Hematopoietic multipotent progenitor cell treated with erythropoietin and hydrocortisone succinate and interleukin-3 and kit ligand, for 4 days (in vitro differentiated cells): ENCODE measurements at places on chromosomes 12 and 14.

GRCh38 chr14:102774391-102775153 lies 2.7 kb upstream of the TRAF3 start:
- DNase-seq, result peak; percentile 88

DNA sequence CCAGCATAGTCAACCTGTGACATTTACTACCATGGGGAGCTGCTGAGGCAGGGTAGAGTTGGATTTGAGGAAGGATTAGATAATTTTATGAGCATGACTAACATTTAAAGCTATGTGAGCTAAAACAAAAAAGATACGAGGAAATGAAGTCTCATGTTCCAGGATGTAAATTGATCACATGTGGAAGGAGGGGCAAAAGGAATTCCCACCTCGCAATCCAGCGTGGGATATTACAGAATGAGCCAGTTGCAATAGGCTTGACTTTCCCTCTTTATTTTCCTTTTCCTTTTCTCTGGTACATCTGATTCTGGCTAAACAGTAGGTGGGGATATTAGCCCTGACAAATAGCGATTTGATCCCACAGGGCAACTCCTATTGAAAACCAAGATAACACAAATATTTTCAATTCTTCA lies 214.9 kb upstream of the HMGA2 start:
- no peak for DNase-seq

- peak; percentile 44 for DNase-seq
Measured at GRCh38 chr12:99810718-99811593, 163.4 kb downstream of the GARIN6 start.

DNA sequence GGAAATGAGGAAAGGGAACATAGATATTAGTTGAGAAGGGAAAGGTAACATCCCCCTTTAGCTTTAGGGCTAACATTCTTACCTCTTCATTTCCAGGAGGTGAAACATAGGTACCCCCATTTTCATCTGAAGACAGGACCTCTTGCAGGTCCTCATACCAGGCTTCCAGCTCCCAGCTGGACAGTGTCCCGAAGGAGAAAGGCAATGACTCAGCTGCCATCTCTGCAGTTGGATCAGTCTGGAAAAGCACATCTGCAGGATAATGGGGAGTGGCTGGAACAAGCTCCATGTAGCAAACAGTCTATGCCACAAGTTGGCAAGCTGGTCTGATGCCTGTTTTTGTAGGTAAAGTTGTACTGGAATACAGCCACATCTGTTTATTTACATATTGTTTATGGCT lies 3.1 kb downstream of the DDIT3 start:
- DNase-seq, result no peak

DNA sequence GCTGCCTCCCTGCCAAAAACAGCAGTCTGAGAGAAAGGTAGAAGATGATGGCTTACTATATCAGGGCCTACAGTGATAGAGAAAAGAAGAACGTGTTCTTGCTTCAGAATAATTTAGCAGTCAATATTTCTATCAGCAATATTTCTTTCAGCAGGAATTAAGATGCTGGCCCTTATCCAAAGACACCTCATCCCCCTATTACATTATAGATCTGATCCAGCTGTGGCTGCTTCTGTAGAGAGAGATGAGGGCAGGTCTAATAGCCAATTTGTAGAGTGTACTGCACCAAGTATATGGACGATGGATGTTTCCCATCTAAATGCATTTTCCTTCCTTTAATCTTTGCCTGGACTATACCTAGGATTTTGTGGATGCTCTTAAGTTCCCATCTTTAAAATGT lies 451.7 kb downstream of the NPAS3 start:
- DNase-seq, result no peak

DNA sequence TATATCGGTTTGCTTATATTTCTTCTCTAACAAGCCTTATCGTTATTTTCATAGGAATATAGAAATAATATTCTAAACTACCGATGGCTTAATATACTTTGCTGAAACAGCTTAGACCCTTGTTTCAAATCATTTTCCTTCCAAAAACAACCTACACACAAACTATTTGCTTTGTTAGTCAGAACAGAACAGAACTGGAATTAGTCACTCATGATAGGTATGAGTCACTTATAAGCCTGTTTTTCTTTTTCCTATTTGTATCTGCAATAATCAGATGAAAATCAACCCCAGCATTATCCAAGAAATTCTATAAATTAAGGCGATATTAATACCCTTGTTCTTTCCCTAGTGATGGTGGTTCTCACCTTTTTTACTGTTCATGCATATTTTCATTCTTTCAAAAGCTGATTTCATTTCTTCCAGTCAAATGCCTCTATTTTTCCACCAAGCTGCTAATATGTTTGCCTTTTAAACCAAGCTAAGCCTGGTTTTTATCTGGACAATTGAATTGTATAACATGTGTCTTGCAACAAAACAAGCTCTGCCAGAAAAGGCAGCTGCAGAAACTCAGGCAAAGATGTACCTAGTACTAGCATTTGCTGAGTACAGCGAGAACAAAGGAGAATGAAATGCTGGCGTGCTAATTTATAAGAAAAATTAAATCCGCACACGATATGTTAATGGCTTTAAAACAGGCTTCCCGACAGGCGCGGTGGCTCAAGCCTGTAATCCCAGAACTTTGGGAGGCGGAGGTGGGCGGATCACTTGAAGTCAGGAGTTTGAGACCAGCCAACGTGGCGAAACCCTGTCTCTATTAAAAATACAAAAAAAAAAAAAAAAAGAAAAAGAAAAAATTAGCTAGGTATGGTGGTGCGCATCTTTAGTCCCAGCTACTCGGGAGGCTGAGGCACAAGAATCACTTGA lies 1418.2 kb downstream of the AACS start:
- no peak for DNase-seq

GRCh38 chr14:77862154-77862786 lies 62.4 kb downstream of the ADCK1 start:
- DNase-seq, result peak; percentile 81

GRCh38 chr14:94953541-94954260 lies 183.8 kb upstream of the GSC start:
- no peak for DNase-seq

DNA sequence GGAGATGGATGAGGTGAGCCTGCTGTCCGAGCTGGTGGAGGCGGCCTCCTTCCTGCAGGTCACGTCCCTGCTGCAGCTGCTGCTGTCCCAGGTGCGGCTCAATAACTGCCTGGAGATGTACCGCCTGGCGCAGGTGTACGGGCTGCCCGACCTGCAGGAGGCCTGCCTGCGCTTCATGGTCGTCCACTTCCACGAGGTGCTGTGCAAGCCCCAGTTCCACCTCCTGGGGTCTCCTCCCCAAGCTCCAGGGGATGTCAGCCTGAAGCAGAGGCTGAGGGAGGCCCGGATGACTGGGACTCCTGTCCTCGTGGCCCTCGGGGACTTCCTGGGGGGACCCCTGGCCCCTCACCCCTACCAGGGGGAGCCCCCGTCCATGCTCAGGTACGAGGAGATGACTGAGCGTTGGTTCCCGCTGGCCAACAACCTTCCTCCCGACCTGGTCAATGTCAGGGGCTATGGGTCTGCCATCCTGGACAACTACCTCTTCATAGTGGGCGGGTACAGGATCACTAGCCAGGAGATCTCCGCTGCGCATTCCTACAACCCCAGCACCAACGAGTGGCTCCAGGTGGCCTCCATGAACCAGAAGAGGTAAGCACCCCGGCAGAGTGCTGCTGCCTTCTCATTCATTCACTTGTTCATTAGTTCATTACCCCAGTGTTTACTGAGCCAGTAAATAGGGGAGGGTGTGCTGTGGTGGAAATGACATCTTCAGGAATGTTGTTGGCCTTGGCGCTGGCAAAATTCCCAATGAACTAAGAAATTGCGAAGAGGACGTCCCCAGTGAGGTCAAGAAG lies 774 bp upstream of the MANSC4 start:
- DNase-seq, result peak; percentile 55

DNA sequence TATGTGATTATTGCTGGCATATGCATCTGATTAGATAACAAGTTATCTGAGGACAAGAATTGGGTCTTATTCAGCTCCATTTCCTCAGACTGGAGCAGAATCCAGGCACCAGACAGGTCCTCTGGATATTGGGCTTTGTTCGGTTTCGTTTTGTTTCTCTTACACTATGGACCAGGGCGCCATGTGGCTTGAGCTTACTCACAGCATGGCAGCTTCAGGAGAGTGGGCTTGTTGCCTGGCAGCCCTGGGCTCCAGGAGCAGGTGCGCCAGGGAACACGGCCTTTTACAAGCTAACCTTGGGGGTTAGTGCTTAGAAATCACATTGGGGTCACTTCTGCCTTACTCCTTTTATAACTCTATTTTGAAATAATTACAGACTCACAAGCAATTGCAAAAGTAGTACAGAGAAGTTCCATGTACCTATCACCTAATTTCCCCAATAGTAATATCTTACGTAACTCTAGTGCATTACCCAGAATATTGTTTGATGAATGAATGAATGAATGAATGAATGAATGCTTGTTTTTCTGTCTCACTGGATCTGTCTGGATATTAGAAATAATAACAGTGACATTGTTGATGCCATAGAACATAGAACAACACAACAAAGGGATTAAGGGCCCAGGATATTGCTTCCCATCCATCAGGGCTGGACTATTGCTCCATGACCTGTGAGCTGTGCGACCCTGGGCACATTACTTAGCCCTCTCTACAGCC lies 39.0 kb downstream of the CMKLR1 start:
- no peak for DNase-seq

- peak; percentile 40 for DNase-seq
Measured at GRCh38 chr12:80936642-80937390, 918 bp downstream of the LIN7A start.

DNA sequence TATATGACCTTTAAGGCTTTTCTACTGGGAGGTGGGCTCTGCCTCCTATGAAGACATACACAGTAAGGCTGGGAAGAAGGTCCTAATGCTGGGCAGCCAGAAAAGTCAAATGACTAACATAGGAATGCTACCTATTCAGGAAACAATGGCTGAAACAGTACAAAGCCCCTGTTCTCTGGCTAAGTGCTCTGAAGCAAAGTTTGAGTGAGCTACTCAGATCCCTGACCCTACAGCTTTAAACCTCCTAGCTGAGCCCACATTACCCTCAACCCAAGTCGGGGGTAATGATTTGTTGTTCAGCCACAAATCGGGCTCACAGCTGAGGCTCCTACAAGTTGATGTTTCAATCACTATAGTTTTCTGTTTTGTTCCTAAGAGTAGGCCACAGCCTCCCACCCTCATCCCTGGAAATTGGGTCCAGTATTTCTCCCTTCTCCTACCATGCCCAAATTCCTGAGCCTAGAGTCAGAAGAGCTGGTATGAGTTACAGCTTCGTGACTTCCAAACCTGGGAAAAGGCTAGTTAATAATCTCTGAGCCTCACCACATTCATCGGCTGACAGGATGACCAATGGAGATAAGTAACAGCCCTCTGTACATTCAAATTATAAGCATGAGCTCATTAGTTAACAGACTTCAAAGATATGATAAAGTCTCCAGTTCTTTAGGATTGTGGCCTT lies 46.5 kb downstream of the BTBD7 start:
- DNase-seq, result peak; percentile 30

GRCh38 chr14:88463318-88463717 lies 77.9 kb downstream of the SPATA7 start:
- DNase-seq, result peak; percentile 42

DNA sequence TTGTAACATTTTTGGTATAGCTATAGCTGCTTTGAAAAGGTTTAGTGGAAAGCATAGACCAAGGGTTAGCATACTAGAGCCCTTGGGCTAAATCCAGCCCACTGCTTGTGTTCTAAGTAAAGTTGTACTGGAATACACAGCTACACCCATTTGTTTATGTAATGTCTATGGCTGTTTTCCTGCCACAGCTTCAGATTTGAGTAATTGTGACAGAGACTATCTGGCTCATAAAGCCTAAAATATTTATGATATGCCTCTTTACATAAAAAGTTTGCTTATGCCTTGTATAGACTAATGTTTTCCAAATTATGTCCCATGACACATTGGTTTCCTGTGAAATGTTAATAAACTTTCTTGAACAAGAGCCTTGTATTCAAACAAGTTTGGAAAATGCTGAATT lies 234.8 kb upstream of the ATP2B1 start:
- no peak for DNase-seq

DNA sequence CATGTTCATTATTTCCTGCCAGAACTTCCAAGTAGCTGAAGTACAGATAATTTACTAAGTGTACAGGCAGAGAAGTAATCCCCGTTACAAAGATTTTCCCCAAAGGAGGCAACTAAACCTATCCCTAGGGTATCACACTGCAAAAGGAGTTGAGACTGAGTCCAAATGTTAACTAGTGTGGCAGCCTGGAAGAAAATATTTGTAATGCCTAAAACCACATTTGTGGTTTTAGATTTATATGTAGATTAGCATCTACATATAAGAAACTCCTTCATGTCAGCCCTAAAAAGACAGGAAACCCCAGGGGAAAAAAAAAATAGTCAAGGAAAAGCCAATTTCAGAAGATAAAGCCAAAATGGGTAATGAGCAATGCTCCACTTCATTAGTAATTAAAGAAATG lies 1.4 kb upstream of the RNASE12 start:
- peak; percentile 36 for DNase-seq

DNA sequence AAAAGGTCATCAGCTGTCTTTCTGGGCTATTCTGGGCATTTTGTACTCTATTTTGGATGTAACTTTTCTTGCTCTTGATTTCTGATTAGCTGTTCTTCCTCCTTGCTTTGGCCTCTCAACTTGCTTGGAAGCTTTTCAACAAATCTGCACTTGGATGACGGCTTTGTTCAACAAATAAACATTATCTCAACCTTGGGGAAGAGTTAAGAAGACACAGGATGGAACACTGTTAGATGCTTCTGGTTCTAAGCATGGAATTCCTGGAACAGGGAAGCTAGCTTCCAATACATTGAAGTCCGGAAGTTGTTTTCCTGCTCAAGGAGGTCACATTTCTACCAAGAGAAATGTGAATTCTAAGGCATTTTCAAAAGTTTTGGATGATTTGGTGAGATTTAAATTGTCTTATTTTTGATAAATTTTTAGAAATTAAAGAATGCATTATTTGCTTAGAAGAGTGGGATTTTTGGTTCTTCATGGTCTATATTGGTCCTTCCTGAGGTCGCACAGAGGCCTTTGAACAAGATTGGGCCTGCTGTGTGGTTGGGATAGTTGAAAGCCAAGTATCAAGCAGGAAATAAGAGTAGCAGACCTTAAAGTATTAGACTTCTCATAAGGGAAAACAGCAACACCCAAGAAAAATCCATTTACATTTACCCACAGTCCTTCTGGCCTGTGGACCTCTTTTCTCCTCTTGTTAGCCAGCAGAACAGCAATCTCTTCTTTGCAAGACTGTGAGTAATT lies 59.2 kb downstream of the PPFIBP1 start:
- no peak for DNase-seq

GRCh38 chr14:100484531-100485267 lies 102.5 kb downstream of the BEGAIN start:
- DNase-seq, result no peak
